ENCODE measurements at places on chromosomes 4 and X. TPM values are rescaled to one million over a fixed set of nuclear protein-coding genes. Genes with fewer than 3 reads are reported as not detected.
A peak's percentile ranks its signal among the peaks of the same experiment; 100 is the strongest.

GRCh38 chrX:51747671-51748070 lies 4.4 kb downstream of the GSPT2 start:
- no peak for DNase-seq

CCDC158 gene
- not detected for total RNA-seq

GRCh38 chr4:3668825-3669552 lies 97.2 kb upstream of the ADRA2C start:
- DNase-seq: no peak

BRS3 gene
- not detected for total RNA-seq

DNA sequence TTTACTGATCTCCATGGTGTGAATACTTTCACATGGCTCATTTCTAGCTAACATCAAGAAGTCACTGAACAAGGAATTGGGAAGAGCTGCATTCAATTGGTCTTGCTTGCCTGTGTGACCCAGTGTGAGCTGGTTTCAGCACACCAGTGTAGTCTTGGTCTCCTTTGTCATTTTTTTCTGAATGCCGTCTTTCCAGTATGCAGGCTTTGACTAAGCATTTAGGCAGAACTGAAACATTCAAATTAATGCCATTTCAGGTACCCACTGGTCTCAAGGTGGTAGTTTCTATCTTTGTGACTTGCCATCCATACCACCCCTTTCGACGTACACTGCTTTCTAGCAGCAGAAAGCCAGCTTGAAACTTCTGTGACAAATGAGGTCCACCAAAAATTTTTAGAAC lies 550.5 kb upstream of the BOD1L1 start:
- no peak for DNase-seq

GRCh38 chr4:17027495-17027894 lies 129.1 kb upstream of the LDB2 start:
- DNase-seq: peak; percentile 96

- DNase-seq: no peak
Measured at GRCh38 chr4:142265946-142266345, 580.2 kb downstream of the INPP4B start.

- DNase-seq: no peak
Measured at GRCh38 chr4:40225497-40225896, 28.7 kb downstream of the RHOH start.

DNA sequence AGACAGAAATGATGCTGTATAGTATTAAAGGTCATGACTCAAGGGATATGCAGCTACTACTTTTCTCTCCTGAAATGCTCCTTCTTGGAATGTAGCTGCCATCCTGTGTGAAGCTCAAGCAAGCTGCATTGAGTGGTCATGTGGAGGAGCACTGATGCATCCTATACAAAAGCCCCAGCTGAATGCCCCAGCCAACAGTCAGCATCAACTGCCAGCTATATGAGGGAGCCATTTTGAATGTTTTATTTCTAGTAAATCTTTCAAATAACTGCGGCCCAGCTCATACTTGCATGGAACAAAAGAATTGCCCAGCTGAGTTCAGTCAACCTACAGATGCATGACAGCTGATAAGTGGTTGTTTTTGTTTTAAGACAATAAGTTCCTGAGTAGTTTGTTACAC lies 165.0 kb upstream of the GEMIN8 start:
- DNase-seq: no peak

DNA sequence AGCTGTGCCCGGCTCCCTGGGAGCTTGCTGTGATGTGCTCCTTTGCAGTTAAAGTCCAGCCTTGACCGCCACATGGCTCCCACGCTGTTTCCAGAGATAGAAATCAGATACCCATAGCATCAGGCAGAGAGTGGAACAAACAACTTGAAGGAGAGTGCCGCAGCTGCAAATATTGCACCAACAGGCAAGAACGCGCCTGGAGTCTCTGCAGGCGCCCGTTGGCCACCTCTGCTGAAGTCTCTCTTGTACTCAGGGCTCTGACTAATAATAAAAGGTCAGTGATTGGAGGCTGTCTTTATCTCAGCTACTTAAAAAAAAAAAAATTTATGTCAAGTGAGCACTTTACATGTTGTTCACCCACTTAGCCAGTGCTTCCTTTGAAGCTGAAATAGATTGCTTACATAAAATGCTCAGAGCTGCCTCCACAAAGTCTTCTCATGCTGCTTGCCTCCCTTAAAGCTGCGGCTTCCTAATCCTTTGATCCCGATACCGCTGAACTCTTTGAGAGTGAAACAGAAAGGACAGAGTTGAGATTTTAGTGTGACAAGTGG lies 30.9 kb upstream of the TENM3 start:
- DNase-seq: no peak

DNA sequence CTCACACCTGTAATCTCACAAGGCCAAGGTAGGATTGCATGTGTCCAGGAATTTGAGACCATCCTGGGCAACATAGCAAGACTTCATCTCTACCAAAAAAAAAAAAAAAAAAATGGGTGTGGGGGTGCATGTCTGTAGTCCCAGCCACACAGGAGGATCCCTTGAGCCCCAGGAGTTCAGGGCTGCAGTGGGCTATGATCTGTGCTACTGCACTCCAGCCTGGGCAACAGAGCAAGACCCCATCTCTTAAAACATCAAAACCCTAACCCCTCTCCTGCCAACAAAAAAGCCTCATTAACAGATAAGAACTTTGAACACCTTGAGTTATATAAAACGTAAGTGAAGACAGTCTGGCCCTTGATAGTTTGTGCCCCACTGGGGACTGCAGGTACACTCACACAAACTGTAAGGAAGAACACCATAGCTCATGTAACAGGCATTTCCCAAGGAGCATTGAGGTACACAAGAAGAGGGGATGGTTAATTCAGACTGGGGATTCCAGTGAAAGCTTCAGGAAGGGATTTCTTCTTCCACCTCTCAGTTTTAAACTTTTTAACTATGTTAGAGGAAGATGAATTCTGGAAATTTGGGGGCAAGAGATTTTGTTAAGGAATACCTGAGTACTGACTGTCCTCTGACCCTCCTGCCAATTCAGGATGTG lies 34.7 kb downstream of the RBPJ start:
- DNase-seq: no peak

GRCh38 chr4:108035691-108036090 lies 46.0 kb downstream of the HADH start:
- no peak for DNase-seq

SLAIN2 gene
- 37.3 TPM for total RNA-seq

DNA sequence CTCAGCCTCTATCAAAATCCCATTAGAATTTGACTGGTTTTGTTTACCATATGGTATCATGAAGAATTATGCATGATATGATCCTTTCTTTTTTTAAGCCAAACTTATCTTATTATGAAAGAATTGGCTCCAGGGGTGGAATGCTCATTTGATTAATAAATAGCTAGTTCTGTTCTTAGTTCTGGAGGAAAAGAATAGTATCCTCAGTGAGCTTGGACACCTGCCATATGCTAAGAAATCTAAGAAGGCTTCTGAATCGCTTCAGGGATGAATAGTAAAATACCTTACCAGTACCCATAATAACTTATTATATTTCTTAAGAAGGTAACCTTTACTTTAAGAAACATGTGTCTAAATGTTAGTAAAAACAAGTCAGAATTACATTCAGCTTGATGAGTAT lies 803.6 kb downstream of the ADGRL3 start:
- no peak for DNase-seq

KLHL13 gene
- 7.8 TPM for total RNA-seq

GRCh38 chrX:86148024-86148511 lies at the start of gene DACH2:
TSS of gene DACH2 (plus strand) at chrX:86148451.
- no peak for DNase-seq

Data from HT1080 (cell line).